Aorta (tissue), 5 donors: ENCODE measurements at places on chromosomes 13 and 19. TPM values are rescaled to one million over a fixed set of nuclear protein-coding genes. Genes with fewer than 3 reads are reported as not detected.

SBK3 gene
- polyA plus RNA-seq = not detected

ZNF93 gene
- 0.50 TPM for polyA plus RNA-seq

VSTM2B gene
- polyA plus RNA-seq = not detected

MEIOSIN gene
- not detected for polyA plus RNA-seq

ZNF547 gene
- 1.8 TPM for polyA plus RNA-seq

TMIGD2 gene
- polyA plus RNA-seq = 1.4 TPM

FCER2 gene
- polyA plus RNA-seq = not detected

HSH2D gene
- 2.5 TPM for polyA plus RNA-seq

PSG11 gene
- polyA plus RNA-seq = not detected

ZNF772 gene
- polyA plus RNA-seq = 1.8 TPM

ZNF492 gene
- not detected for polyA plus RNA-seq
